ENCODE measurements at places on chromosomes 7 and 10. TPM values are rescaled to one million over a fixed set of nuclear protein-coding genes. Genes with fewer than 3 reads are reported as not detected.

Gene GPRIN2
- total RNA-seq: 4.4 TPM

GRCh38 chr10:46288601-46289206 is 1.9 kb downstream of the ANTXRL start:
- no peak for DNase-seq

DNA sequence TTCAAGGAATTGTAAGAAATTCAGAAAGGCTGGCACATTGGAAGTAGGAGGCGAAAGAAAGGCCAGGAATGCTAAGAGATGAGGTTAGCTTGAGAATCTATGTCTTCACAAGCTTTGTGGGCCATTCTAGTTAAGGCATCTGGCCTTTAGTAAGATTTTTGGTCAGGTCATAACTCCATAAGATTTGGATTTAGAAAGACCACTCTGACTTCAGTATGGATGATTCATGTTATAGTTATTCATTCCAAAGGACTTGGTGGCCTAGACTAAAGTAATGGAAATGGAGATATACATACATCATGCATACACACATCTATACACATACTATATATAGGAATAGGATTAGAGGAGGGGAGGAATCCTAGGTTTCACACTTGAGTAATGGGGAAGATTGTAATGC is 77.5 kb downstream of the SEPTIN7 start:
- DNase-seq: no peak

DNA sequence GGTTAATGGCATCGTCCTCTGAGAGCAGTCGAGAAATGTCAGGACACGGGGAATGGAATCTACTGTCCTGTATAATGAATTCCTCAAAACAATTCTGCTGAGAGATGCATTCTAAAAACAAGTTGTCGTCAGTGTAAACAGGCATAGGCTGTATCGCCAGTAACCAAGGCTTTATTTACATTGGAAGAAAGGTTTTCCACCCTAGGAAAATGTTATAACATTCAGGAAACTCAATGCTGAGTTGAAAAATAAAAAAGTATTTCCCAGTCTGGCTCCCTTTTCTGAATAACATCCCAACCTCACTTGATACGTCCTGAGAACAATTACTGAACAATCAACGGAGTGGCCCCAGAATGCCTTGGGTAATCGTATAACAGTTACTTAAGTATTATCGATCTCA is 79.6 kb upstream of the UCN3 start:
- DNase-seq: no peak

DNA sequence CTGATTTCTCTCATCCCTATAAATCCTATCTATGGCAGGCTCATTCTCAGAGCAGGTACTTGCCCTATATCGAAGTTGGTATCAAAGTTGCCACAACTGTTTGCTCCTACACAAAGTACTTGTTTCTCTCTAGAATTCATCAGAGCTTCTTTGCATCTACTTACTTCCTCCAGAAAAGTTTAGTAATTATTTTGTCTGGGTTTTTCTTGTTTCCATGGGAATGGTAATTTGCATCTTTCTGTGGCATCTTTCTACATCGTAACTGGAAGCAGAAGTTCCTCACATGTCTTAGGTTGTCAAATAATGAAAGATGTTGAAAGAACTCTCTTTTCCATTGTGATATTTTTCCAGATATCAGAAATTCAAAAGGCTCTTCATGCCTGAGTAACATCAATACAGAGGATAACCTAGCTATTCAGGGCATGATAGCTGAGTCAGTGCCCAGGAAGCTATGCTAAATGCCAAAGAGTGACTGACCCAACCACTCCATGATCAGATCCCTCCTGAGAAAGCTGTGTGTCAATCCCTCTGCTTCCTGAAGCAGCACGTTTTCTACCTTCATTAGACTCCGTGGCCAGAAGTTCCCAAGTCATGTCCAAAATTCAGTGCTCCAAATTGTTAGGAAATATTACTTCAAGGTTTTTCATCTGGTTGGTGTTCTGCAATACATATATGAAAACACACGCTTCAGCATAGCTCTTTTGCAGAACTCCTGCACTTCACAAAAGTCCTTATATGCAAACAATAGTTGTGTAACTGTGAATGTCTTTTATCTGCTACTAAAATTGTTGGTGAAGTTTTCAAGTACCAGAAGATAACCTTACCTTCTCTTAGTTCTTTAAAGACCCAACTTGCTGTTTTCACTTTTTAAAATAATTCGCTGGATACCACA is 216.5 kb downstream of the VTI1A start:
- DNase-seq: no peak

All from type B pancreatic cell (in vitro differentiated cells).